ENCODE measurements at places on chromosomes 5 and 9.

DNA sequence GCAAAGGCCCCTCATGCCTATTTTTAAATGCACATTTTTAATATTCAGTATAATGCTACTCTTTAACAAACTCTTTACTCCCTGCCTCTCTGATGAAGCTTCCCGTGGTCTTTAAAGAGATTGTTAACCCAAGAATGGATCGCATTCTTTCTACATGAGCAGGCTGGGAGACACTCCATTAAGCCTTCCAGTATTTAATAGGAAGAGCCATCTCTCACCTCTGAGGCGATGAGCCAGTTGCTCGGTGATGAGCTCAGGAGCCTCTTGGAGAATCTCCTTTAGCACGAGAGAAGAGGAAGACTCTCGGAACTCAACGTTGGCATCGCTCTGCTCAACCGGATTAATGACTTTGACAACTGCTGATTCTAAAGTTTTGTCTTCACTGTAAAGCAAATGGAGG lies 59.6 kb downstream of the PRUNE2 start:
- peak; percentile 12 for DNase-seq

- DNase-seq = no peak
These were observed 3.8 kb upstream of the MAN2A1 start for GRCh38 chr5:109685916-109686315.

GRCh38 chr5:91840412-91840811 lies 457.3 kb upstream of the ARRDC3 start:
- DNase-seq = no peak

GRCh38 chr9:134877541-134877940 lies 3.1 kb upstream of the FCN2 start:
- DNase-seq = no peak

DNA sequence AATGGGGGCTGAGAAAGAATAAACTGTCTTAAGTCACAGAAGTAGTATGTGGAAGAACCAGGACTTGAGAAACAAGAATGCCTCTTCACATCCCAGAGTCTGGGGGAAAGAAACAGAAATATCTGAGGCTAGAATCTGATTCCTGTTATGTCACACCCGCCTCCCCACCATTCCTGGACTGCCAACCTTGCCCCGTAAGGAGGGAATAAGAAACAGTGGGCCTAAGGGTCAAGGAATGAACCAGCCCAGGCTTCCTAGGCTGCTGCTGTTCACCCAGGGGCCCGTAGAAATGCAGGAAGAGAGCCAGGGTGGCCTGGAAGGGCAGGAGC lies 4.3 kb downstream of the PCDH1 start:
- DNase-seq = no peak

DNA sequence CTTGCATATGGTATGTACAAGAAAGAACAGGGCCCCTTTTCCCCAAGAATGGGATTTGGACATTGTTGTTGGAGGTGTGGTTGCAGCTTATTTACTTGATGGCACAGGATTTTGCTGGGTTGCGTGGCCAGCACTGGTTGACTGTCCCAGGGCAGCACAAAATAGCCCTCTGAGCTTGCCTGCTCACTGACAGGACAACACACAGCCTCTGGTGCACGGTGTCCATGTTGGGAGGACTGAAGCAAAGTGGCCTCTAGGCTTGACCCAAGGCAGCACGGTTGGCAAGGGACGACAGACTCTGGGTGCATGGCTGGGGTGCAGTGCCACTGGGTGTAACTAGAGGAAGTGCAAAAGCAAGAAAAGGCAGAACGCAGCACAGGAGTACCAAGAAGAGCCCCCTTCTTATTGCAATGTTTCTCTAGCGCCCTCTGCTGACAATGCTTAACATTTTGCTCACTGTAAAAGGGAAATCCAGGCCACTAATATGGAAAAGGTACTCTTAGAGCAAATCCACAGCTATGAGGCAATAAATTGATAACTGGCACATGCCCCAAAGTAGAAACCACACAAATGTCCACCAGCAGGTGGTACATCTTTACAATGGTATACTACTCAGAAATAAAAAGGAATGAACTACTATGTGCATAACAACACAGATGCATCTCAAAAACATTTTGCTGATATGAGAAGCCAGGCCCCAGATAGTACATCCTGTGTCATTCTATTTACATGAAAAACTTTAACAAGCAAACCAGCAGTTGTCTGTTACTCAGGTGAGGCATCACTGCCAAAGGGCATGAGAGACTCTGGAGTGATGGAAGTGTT lies 47.4 kb upstream of the BARX1 start:
- DNase-seq = peak; percentile 60

DNA sequence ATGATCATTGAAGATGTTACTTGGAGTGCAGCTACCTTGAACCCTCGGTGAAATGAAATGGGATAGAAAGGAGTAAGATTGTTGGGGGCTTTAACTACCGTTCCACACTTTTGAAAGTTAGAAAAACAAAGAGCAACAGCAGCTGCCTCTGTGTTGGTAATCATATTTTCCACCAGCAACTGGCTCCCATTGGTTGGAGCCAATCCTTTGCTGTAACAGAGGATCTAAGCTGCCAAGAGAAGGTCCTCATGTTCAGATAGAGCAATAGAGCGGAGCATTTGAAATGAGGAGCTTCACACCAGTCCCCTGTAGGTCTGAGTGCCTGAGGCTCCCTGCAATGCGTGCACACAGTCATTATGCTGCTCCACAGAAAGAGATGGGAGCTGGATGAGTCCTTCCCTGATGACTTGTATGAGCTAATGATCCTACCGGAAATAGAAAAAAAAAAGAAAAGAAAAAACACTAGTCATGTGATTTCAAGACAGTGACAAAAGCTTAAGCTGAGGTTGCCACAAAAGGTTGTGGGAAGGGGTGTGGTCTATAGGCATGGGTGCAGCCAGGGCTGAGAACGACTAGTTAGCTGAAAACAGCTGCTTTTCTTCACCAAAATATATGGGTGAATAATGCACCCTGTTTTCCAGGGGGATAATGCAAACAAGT lies 300.7 kb downstream of the MLLT3 start:
- no peak for DNase-seq

- DNase-seq = peak; percentile 89
These were observed at the start of gene PTGES for GRCh38 chr9:129752900-129753729. Gene PTGES, minus strand, starts transcription at chr9:129753042. Its CDS starts 30 bp downstream, at chr9:129753012.

GRCh38 chr5:107786424-107786823 lies 115.7 kb upstream of the EFNA5 start:
- no peak for DNase-seq

DNA sequence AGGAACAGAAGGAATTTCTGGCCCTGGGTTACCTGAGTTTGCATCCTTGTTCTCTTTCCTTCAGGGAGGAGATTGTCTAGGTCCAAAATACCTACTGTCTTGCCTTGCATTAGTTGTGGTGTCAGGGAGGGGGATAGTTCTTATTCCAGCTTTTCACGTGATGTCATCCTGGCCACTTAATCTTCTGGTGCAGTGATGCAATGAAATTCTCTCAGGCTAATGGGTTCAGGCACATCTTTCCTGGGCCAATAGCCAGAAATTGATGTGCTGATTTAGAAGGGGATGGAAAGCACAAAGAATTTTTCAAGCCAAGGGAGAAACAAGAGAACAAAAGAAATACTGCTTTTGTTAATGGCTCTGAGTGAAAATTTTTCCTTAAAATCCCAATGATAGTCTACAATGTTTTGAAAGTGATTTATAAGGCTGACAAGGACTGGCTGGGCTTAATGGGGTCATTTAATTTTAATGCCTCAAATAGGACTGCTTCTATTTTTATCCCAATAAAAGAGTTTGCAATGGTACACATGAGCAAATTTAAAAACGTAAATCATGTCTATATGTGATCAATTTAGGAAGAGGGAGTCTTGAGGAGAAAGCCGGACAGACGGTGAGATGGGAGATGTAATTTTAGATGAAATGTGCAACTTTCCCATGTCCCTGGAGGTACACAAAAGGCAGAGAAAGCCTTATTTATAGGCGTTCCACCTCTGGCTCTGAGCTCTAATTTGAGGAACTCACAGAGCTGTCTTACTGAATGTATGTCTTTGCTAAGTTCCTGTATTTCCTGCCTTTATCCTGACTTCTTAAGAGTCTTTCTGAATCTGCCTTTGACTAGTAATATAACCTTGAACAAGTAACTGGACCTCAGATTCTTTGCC lies 89.3 kb upstream of the SV2C start:
- no peak for DNase-seq

GRCh38 chr5:71719063-71719964 lies at the start of gene CARTPT:
Gene CARTPT, plus strand, starts transcription at chr5:71719275. Its CDS starts 19 bp downstream, at chr5:71719294.
- DNase-seq = peak; percentile 12

- no peak for DNase-seq
These were observed 367.5 kb downstream of the KDM4C start for GRCh38 chr9:7125231-7125630.

- DNase-seq = peak; percentile 33
These were observed 212.4 kb downstream of the LRRC70 start for GRCh38 chr5:62791059-62791458.

DNA sequence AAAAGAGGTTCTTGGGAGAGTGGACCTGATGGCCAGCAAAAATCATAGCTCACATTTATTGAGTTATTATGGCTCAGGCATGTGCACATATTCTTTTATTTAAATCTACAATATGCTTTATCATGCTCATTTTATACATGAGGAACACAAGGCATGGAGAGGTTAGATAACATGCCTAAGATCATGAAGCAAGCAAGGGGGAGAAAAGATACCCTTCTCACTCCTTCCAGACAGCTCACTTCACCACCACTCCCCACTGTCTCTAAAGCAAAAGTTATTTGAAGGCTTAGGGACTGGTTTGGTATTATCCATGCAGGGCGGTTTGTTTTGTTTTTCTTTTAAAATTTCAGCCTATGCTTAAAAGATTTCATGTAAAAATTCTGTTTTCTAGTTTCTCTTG lies 59.0 kb upstream of the PDE8B start:
- DNase-seq = no peak

DNA sequence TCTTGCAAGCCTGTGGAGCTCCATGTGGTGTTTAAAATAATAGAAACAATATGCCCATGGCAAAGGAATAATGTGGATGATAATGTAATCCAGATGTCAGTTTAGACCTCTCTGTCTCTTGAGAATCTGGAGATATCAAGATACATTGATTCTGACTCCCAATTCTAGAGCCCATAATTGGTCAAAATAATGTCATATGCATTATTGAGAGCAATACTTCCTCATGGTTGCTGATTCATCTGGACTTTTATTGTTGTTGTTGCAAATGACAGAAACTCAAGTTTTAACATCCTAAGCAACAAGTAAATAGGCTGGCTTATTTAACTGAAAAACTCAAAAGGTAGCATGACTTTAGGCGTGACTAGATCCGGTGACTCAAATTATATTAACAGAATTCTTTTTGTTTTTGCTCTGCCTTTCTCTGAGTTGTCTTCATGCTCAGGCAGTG lies 152.1 kb downstream of the PCSK1 start:
- DNase-seq = peak; percentile 56
